ENCODE measurements at places on chromosomes 6 and 20.

DNA sequence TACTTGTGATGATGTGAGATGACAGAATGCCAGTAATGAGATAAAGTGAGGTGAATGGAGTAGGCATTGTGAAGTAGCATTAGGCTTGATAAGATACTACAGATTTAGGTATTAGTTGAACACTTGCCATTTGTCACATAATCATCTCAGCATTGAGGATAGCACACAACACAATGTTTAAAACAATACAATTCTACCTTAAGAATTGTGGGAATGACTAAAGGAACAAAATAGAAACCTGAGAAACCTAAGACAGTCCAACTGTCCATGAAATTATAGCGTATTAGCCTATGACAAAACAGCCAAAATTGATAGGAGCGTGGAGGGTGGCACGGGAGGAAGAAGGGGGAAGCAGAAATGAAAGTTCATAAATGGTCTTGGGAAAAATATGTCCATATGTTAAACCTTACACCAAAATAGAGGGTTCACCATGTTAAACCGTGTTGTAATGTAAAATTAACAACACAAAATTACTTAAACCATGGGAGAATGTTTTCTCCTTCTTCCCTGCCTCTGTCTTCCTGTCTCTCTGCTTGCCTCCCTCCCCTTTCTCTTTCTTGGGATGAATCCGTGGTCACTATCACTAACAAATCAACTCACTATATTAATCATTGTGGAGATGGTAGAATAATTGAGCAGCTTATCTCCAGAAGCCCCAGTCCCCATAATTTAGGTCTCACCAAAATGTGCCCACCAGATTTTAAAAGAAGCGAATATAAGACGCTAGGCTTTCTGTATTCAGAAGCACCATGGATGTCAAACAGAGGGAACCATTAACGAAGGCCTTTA is 33.0 kb upstream of the HFE start:
- DNase-seq = no peak

- DNase-seq = no peak
Measured at GRCh38 chr6:168342636-168343035, 23.1 kb upstream of the DACT2 start.

DNA sequence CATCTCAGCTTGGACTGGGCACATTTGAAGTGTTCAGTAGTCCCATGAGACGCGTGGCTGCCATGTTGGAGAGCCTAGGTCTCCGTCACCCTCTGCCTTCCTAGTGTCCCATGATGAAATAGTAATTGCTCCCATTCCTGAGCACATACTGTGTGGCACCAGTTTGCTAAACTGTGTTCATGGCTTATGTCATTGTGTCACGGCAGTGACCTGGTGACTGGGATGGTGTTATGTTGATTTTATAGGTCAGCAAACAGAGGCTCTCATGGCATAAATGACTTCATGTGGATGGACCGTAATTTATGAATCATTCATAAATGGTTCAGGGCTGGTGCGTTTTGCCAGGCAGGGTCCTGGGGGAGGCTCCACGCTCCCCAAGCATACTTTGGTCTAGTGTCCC is 3.8 kb downstream of the BCAS4 start:
- no peak for DNase-seq

GRCh38 chr6:39812853-39813533 is 20.8 kb downstream of the DAAM2 start:
- DNase-seq = no peak

DNA sequence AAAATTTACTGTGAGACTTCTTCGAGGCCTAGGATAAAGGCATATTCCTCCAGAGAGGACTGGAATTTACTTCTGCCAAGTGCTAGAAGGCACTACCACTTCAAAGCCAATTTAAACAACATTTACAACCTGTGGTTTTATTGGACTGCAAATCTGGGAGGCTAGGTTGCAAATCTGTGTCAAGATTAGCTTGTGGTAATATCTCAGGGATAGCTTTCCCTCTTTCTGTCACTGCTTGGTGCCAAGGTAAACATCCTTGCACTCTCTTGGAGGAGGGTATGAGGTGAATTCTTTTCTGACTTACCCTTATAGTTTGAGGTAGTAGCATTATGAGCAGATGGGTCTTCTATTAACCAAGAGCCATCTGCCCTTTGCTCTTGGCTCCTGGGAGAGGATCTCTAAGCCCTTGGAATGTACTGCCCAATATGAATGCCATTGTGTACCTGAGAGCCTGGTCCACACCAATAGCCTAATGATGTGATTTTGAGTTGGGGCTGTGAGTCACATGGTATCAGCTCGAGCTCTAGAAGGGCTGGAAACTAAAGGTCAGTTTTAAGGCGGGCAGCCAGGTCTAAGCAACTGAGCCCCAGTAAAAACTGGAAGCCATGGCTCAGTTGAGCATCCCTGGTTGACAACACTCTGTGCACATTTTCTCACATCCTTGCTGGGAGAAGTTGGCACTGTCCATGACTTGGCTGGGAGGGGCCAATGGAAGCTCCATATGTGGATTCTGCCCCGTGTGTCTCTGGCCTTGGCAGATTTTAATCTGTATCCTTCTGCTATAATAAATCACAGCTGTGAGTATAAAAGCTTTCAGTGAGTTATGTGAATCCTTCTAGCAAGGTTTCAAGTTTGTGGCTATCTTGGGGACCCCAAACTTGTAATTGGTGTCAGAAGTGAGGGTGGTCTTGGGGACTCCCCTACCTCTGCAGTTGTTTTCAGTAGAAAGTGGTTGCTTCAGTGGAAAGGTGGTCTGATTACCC is 188.1 kb downstream of the UBE3D start:
- DNase-seq = no peak

GRCh38 chr6:16146028-16146427 is 17.1 kb downstream of the MYLIP start:
- no peak for DNase-seq

DNA sequence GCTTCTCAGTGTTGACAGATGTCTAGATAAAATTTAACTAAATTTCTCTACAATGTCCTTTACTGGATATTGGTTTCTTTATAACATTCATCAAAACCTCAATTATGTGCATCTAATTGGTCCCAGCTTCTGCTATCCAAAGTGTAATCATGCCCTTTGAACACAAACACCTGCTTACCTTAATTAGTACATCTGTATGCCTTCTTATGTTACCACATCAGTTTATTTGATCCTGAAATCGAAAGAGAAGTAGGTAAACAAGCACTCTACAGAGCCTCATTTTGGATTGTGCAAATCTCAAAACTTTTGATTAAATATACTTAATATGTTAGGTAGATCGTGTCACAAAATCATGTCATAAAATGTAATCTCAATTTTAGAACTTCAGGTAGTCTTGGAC is 36.5 kb downstream of the TAB2 start:
- DNase-seq = no peak

DNA sequence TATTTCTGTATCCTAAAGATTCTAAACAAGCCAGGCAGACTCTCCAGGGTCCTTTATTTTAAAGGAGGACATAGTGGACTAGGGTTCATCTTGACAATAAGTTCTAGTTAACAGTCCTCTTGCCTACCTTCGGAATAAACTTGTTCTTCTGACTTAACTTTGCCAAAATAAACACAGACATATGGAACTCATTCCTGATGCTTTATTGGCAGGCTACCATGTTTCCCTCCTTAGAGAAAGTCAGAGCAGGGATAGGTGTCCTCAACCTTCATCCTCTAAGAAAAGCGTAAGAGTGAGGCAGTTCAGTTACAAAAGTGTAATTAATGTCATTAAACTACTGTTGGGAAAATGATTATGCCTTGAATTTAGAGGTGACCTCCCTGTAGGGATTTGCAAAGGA is 46.9 kb upstream of the NRSN1 start:
- DNase-seq = no peak

GRCh38 chr6:106099235-106099537 is 13.1 kb downstream of the PRDM1 start:
- no peak for DNase-seq

DNA sequence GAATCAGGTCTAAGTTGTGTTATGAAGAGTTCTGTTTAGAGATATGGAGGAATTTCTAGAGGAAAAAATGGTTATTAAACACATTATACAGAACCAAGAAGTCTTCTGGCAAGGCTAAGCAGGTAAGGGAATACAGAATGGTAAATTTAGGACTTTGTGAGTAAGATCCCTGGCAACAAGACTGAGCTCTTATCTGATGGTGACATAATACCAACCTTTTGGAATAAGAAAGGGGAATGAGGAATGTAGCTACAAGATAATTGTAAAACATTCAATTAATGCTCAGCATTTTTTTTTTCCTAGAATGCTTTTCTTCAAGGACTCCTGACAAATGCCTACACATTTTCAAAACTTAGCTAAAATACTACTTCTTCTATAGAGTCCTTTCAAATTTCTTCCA is 51.8 kb downstream of the CYB5R4 start:
- no peak for DNase-seq

DNA sequence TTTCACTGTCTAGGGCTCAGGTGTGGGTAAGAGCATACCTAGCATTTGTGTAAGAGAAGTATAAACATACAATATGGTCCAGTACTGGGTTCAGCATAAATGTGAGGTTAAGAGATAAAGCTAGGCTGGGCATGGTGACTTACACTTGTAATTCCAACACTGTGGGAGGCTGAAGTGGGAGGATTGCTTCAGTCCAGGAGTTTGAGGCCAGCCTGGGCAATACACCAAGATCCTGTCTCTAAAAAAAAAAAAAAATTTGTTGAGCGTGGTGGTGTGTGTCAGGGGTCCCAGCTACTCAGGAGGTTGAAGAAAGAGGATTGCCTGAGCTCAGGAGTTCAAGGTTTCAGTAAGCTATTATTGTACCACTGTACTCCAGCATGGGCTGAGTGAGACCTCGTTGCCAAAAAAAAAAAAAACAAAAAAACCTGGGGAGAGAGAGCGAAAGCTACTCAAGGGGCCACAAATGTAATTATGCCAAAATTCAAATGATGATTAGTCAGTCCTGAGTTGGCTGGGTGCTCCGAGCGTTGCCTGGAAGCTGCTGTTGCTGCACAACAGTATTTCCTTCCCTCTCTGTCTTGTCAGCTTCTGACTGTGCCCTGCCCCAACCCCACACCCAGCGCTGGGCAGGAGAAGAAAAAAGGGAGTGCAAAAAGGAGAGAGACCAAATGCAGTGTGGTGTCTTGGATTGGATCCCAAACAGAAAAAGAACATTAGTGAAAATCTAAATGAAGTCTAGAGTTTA is 24.0 kb downstream of the CMTR1 start:
- DNase-seq = no peak

DNA sequence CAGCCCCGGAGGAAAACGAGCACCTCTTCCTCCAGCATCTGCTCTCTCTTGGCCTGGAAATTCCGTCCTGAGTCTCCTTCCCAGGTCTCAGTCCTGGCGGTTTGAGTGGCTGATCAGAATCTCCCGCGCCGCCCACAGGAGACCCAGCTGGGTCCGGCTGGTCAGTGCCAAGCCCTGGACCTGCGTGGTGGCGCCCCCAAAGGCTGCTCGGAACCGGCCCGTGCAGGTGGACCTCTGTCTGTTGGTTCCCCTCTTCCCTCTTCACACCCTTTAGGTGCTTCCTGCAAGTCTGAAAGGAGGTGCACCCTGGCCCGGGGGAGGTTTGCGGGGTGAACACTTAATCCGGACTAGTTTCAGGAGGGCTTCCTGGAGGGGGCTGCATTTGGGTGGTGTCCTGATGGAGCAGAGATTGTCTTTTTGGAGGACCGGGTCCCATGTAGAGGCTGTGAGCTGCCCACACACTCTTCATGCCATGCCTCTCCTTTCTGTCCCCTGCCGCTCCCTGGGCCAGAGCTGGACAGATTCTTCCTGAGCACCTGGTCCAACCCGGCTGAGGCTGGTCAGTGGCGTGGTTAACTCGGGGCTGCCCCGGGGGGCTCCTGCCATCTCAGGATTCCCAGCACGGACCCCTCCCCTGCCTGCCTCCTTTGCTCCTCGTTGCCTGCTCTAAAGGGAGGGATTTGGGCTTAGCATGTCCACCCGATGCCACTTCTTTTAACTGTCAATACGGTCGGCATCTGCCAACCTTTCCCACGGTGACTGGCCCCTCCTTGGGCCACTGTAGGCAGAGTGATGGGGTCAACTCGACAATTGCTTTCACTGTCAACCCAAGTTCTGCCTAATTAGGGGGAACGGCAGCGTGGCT is 16.5 kb upstream of the BHLHE23 start:
- DNase-seq = no peak

DNA sequence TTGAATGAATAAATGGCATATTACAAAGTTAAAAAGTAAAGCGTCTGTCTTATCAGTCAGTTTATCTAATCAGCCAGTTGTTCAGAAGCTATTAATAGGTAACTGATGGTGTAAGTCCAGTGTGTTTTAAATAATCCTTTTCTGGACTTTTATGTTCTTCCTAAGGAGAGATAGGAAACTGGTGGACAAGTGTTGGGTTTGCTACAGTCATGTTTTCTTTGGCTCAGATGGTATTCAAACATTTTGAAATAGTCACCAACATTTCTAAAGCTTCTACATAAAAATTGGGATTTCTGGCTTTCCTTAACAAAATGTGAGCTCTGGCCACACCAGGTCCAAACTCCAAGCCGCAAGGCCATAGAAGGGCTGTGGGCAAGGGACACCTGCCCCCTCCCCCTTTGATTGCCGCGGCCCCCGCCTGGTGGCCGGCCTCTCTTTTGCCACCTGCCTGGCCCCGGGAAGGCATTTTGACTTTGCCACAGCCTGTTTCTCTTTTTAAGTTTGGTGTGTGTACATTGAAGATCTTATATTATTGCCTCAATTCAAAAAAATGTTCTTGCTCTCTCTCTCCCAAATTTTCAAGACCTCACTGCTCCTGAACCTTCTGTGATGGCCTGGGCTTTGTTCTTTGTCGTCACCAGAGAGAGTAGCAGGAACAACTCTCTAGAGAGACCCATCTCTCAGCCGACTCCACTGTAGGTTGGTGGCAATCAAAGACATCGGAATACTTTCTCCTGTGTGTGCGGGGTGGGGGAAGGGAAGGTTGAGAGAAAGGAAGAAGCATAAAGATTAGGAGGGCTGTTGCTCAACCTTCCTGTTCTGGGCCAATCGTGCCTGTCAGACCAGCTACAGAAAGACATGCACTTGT is 84.0 kb upstream of the ZNF217 start:
- DNase-seq = peak; percentile 26

GRCh38 chr6:74596588-74596987 is 609.3 kb downstream of the COL12A1 start:
- no peak for DNase-seq

DNA sequence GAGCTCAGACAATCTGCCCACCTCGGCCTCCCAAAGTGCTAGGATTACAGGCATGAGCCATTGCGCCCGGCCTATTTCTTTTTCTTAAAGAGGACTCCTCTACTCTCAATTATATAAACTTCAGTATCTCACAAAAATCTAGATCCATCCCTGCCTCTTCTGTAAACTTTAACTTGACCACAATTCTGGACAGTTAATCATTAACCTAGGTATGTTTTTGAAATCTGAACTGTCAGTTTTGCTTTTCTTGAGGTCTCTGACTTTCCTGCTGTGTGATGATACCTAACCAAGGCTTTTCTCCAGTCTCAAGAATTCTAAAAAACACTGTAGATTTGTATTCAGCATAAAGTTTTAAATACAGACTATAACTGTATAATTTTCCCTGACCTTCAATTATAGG is 388.2 kb upstream of the SYNCRIP start:
- no peak for DNase-seq

- DNase-seq = no peak
Measured at GRCh38 chr6:80145509-80145908, 39.0 kb downstream of the BCKDHB start.

GRCh38 chr6:70414813-70415212 is 1.5 kb downstream of the FAM135A start:
- no peak for DNase-seq

- no peak for DNase-seq
Measured at GRCh38 chr6:154502553-154502952, 7.9 kb downstream of the CNKSR3 start.

All from stimulated activated CD4-positive, alpha-beta T cell treated with anti-CD3 and anti-CD28 coated beads, Interleukin-2, amount 100 ng/mL, for 24 hours (primary cell).